Fibroblast of lung (primary cell): ENCODE measurements at places on chromosomes 5 and 9. TPM values are rescaled to one million over a fixed set of nuclear protein-coding genes. Genes with fewer than 3 reads are reported as not detected.

The ADAMTSL2 gene
- total RNA-seq: under 0.01 TPM in 2 replicates

GRCh38 chr5:91864962-91865361, 481.8 kb upstream of the ARRDC3 start:
- DNase-seq: peak; percentile 32
- no peak overlapping the region for H3K4me3 ChIP-seq
- H3K27me3 ChIP-seq: no peaks in the 10 kb centered on the region
- H3K4me1 ChIP-seq: no peaks in the 10 kb centered on the region
- no peak overlapping the region for H3K27ac ChIP-seq

GRCh38 chr5:17808566-17808965, 174.3 kb downstream of the TAF11L14 start:
- H3K4me1 ChIP-seq: no peaks in the 10 kb centered on the region
- H3K27ac ChIP-seq: no peak overlapping the region
- no peaks in the 10 kb centered on the region for H3K36me3 ChIP-seq
- no peaks in the 10 kb centered on the region for H3K27me3 ChIP-seq

DNA sequence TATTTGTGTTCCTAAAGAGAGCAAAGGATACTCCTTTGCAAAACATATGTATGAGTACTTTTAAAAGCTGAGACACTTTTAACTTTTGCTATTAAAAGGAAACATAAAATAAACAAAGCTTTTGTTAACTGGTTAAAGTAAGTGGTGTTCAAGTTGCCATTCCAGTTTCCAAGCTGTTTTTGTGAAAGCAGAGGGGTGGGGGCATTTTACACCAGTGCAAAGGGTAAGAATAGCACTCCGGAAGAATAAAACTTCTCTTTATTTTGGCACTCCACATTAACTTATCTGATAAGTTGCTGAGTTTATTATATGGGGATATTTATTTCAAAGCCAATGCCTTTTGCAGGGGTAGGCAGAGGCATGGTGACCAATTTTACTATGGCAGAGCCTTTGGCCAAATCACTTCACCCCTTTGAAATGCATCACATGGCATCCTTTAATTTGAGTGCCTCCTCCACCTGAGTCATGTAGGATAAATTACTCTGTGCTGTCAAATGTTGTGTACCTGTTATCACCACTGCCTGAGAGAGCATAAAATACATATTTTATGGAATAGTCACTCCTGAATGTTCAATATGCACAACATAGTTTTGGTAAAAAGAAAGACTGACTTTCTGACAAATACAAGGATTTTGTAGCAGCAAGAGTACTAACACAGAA, 62.9 kb downstream of the MLLT3 start:
- H3K4me1 ChIP-seq: peaks cover 17% of the 10 kb centered on the region
- H3K4me3 ChIP-seq: no peak overlapping the region
- H3K27me3 ChIP-seq: no peaks in the 10 kb centered on the region
- no peaks in the 10 kb centered on the region for H3K36me3 ChIP-seq
- DNase-seq: peak; percentile 43

The TRIM7 gene
- 2.3 and 7.3 TPM in 2 replicates for total RNA-seq

GRCh38 chr5:141182248-141182647, at the start of gene PCDHB16:
PCDHB16 (plus strand) TSS chr5:141182387; CDS start chr5:141182560, 173 bp downstream.
- peak; percentile 5 for DNase-seq
- H3K36me3 ChIP-seq: no peaks in the 10 kb centered on the region
- H3K4me3 ChIP-seq: no peak within 1 kb of the TSS
- no peaks in the 10 kb centered on the region for H3K4me1 ChIP-seq
- H3K27ac ChIP-seq: no peak within 1 kb of the TSS

DNA sequence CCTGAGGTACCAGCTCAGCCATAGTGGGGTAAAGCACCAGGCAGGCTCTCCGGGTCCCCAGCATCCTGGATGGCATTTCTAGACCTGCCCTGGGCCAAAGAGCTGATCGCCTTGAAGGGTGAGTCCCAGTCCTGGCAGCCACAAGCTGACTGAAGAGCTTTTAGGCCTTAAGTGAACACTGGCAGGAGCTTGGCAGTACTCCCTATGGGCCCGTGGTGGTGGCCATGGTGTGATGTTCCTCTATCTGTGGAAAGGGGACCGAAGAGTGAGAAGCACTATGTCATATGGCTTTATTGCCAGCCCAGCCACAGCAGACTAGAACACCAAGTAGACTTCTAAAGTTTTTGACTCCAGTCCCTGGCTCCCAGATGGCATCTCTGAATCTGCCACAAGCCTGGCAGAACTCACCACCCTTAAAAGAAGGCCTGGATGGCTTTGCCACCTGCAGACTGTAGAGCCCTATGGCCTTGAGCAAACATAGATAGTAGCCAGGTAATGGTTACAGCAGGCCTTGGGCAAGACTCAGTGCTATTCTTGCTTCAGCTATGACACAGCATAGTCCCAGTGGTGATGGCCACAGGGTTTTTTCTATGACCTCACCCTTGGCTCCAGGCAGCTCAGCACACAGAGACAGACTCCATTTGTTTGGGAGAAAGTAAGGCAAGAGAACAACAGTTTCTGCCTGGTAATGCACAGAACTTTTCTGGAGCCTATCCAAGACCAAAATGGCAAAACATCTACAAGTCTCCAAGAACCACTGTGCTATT, 801.5 kb upstream of the DMAC1 start:
- no peak overlapping the region for H3K27ac ChIP-seq
- no peaks in the 10 kb centered on the region for H3K27me3 ChIP-seq
- H3K4me3 ChIP-seq: no peak overlapping the region
- no peaks in the 10 kb centered on the region for H3K36me3 ChIP-seq
- H3K4me1 ChIP-seq: no peaks in the 10 kb centered on the region

The EGFLAM gene
- total RNA-seq: 0.33 and 3.6 TPM in 2 replicates

DNA sequence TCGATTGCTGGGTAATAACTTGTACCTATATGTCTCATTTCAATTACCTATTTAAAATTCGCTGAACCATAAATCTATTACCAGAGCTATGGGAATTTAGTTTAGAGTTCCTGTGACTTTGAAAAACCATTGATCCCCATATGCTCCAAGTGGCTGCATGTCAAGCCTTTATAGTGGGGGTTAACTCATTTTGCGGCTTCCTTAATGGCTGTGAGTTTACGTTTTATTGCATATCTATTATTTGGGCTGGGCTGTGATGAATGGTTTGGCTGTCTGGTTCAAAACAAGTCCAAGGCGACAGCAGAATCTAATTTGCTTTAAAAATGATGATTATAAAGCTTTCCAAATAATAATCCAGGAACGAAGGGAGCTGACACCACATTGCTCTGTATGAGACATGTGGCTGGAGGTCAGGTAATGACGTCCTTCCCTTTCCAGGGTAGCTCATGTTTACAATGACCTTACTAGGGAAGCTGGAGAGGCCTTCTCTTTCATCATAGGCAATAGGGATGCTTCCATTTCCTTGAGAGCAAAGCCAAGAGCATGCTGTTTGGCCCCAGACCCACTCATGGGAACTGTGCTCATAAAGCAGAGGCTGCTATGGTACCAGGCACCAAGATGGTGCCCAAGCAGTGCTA, 258.3 kb downstream of the HSPA4 start:
- H3K4me3 ChIP-seq: no peak overlapping the region
- H3K4me1 ChIP-seq: no peaks in the 10 kb centered on the region

GRCh38 chr5:141135030-141135717, at the start of gene PCDHB5:
PCDHB5 (plus strand) TSS chr5:141135206; CDS start chr5:141135435, 229 bp downstream.
- no peaks in the 10 kb centered on the region for H3K36me3 ChIP-seq
- DNase-seq: peak; percentile 2
- no peaks in the 10 kb centered on the region for H3K27me3 ChIP-seq
- no peak within 1 kb of the TSS for H3K27ac ChIP-seq
- H3K4me3 ChIP-seq: peak within 1 kb of the TSS; percentile 2

DNA sequence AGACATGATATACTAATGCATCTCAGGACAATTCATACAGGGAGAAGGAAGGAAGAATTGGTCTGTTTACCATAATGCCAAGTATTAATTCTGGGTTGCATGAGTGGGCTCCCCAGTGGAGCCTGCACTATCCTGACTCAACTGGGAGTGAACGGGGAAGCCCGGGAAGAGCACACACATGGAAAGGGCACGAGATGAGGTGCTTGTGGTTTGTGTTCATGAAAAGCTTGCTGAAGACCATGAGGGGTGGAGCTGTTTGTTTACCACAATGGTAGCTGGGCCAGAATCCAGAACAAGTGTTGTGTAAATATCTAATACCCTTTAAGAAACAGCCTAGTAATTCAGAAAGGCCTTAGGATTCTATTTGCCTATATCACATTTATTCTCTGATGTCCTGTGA, 44.6 kb downstream of the POC5 start:
- H3K36me3 ChIP-seq: no peaks in the 10 kb centered on the region
- no peaks in the 10 kb centered on the region for H3K4me1 ChIP-seq
- DNase-seq: no peak
- H3K27ac ChIP-seq: no peak overlapping the region
- no peak overlapping the region for H3K4me3 ChIP-seq

The HAVCR2 gene
- 2.5 and 3.6 TPM in 2 replicates for total RNA-seq

DNA sequence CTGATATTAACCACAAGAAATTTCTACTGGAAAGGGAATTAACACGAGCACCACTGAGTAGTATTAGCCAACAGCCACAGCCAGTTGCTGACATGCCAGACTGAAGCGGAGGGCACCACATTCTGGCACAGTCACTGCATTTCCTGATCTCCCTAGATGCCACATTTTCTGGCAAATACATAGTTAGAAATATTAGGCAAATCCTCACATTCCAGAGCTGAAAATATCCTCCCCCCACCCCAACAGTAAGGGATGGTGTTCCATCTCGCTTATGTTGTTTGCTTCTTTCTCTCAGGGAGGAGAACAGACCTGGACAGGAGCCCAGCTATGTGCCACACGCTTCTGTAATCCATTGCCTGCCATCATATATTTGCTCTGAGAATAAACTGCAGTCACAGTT, 32.8 kb upstream of the MCTP1 start:
- no peak overlapping the region for H3K4me3 ChIP-seq
- H3K36me3 ChIP-seq: no peaks in the 10 kb centered on the region
- DNase-seq: no peak
- no peak overlapping the region for H3K27ac ChIP-seq

DNA sequence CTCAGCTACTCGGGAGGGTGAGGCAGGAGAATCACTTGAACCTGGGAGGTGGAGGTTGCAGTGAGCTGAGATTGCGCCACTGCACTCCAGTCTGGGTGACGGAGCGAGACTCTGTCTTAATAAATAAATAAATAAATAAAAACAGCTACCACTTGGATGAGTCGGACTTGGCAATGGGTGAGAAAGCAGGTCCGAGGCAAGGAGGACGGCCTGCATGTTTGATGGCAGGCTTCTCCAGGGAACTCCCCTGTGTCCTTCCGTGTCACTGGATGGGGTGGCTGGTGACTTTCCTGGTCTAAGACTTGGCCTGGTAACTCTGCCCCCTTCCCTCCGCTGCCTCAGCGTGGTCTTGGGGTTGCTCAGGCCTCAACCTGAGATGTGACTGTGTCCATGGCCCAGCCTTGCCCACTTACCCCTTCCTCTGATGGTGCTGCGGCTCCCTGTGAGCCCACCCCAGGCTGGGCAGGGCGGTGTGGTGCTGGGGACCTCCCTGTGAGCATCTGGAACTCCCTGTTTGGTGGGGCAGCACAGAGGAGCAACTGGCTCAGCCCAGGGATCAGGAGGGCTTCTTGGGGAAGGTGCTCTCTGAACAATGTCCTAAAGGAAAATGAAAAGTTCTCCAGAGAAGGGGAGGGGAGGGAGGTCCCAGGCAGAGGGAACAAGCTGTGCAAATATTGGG, 62.5 kb upstream of the PSD2 start:
- no peaks in the 10 kb centered on the region for H3K27me3 ChIP-seq
- H3K36me3 ChIP-seq: no peaks in the 10 kb centered on the region
- H3K27ac ChIP-seq: no peak overlapping the region
- no peak for DNase-seq
- no peaks in the 10 kb centered on the region for H3K4me1 ChIP-seq

The NIM1K gene
- total RNA-seq: 7.7 and 14.7 TPM in 2 replicates

The NTNG2 gene
- 0.77 and 2.1 TPM in 2 replicates for total RNA-seq

The AK8 gene
- total RNA-seq: 0.17 and 0.26 TPM in 2 replicates

GRCh38 chr9:109449036-109449798, 48.9 kb downstream of the PTPN3 start:
- no peaks in the 10 kb centered on the region for H3K27me3 ChIP-seq
- no peak overlapping the region for H3K4me3 ChIP-seq
- peaks cover 3% of the 10 kb centered on the region for H3K4me1 ChIP-seq
- H3K36me3 ChIP-seq: no peaks in the 10 kb centered on the region
